Thoracic aorta (tissue), 2 donors: ENCODE measurements at places on chromosomes 2 and 18. TPM values are rescaled to one million over a fixed set of nuclear protein-coding genes. Genes with fewer than 3 reads are reported as not detected.

The TDRD15 gene
- 0.14 TPM for total RNA-seq

The PPP1R1C gene
- not detected for total RNA-seq

The CCDC150 gene
- total RNA-seq: not detected

The MYL1 gene
- not detected for total RNA-seq

The TCF7L1 gene
- total RNA-seq: 8.8 TPM

The CDCA7 gene
- 4.9 TPM for total RNA-seq

The TBR1 gene
- total RNA-seq: not detected

The FAM228A gene
- total RNA-seq: 0.81 TPM

The CCDC85A gene
- 3.7 TPM for total RNA-seq

The LRRFIP1 gene
- 244 TPM for total RNA-seq

DNA sequence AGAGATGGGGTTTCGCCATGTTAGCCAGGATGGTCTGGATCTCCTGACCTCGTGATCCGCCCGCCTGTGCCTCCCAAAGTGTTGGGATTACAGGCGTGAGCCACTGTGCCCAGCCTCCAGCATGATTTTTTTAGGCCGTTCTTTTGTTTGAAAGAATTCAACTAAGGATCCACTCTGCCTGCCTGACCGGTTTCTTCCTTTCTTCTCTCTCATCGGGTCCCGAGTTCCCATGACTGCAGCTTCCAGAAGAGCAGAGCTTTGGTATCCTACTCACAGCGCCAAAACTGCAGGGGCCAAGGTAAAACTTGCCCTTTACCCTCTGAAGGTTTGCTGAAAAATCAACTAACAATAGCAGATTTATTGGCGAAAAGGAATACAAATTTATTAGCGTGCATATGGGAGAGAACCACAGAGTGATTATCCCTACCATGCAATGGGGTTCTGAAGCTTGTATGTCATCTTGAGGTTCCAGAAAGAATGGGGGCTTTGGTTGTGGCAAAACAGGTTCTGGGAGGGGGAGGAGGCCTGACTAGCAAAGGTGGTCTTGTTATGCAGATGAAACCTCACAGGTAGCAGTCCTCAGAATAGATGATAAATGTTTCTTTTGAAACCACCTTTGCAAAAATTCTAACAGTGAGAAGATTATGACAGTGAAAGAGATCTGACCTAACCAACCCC lies 87.0 kb upstream of the MSH6 start:
- no peak overlapping the region for H3K27ac ChIP-seq
- H3K27me3 ChIP-seq: no peaks in the 10 kb centered on the region
- H3K36me3 ChIP-seq: no peaks in the 10 kb centered on the region
- DNase-seq: no peak
- no peaks in the 10 kb centered on the region for H3K4me1 ChIP-seq

- no peaks in the 10 kb centered on the region for H3K27me3 ChIP-seq
- DNase-seq: no peak
- no peak overlapping the region for H3K27ac ChIP-seq
Observed at GRCh38 chr2:111164078-111164477, 43.4 kb downstream of the BCL2L11 start.

- no peak overlapping the region for H3K27ac ChIP-seq
- no peak overlapping the region for H3K4me3 ChIP-seq
- H3K36me3 ChIP-seq: peaks cover 4% of the 10 kb centered on the region
- DNase-seq: no peak
- H3K27me3 ChIP-seq: no peaks in the 10 kb centered on the region
Observed at GRCh38 chr2:171824086-171824485, 70.0 kb downstream of the SLC25A12 start.

GRCh38 chr2:194494401-194494800 lies 1162.6 kb upstream of the SLC39A10 start:
- H3K27ac ChIP-seq: no peak overlapping the region
- H3K4me1 ChIP-seq: no peaks in the 10 kb centered on the region
- DNase-seq: no peak
- no peaks in the 10 kb centered on the region for H3K36me3 ChIP-seq
- H3K27me3 ChIP-seq: no peaks in the 10 kb centered on the region

GRCh38 chr2:71612581-71613402 lies 159.4 kb downstream of the DYSF start:
- H3K36me3 ChIP-seq: no peaks in the 10 kb centered on the region
- peaks cover 29% of the 10 kb centered on the region for H3K4me1 ChIP-seq
- DNase-seq: no peak
- H3K27me3 ChIP-seq: no peaks in the 10 kb centered on the region
- no peak overlapping the region for H3K4me3 ChIP-seq

DNA sequence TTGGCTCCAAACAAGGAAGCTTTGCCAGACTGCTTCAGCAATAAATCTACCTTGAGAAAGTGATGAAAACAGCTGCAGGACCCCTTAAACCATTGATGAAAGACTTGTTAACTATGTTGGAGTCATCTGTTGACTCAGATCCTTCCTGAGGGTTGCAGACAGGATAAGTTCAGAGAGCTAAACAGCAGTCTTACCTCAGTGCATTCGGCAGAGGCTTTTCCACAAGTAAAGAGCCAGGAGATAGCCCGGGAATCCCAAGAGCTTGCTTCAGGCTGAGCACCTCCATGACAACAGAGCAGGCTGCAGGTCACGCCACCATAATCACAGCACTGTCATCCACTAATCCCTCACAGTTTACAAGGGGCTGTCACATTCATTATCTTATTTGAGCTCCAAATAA lies 23.7 kb downstream of the KIAA2012 start:
- H3K4me3 ChIP-seq: no peak overlapping the region
- no peaks in the 10 kb centered on the region for H3K27me3 ChIP-seq
- no peak for DNase-seq
- H3K36me3 ChIP-seq: no peaks in the 10 kb centered on the region
- H3K27ac ChIP-seq: no peak overlapping the region

- no peaks in the 10 kb centered on the region for H3K36me3 ChIP-seq
- H3K27ac ChIP-seq: no peak overlapping the region
- H3K4me1 ChIP-seq: peaks cover 25% of the 10 kb centered on the region
- no peak overlapping the region for H3K4me3 ChIP-seq
- no peak for DNase-seq
Observed at GRCh38 chr2:217033186-217033585, 173.3 kb upstream of the TNP1 start.

- H3K4me3 ChIP-seq: no peak overlapping the region
- H3K36me3 ChIP-seq: no peaks in the 10 kb centered on the region
- H3K4me1 ChIP-seq: no peaks in the 10 kb centered on the region
- no peaks in the 10 kb centered on the region for H3K27me3 ChIP-seq
Observed at GRCh38 chr2:111919365-111919764, 21.0 kb downstream of the MERTK start.

DNA sequence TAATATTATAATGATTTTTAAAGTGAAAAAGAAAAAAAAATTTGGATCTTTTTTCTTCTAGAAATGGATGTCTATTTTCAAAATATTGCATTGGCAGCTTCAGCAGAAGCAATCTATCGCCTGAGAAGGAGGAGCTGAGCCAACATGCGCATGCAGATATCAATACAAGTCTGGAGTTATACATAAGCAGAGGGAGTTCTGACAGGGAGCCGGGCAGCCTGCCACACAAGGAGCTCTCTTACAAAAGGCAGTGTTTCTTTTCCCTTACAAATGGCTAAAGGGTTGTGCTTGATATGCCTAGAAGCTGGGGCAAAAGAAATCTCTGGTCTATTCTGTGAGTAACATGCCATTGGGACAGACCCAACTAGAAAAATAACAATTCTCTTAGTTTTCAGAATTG lies 291.9 kb upstream of the TRIB2 start:
- no peak overlapping the region for H3K27ac ChIP-seq
- H3K27me3 ChIP-seq: no peaks in the 10 kb centered on the region
- no peaks in the 10 kb centered on the region for H3K36me3 ChIP-seq
- no peak for DNase-seq
- H3K4me3 ChIP-seq: no peak overlapping the region

GRCh38 chr2:151358166-151358970 lies 976 bp downstream of the TNFAIP6 start:
- H3K36me3 ChIP-seq: no peaks in the 10 kb centered on the region
- no peak overlapping the region for H3K27ac ChIP-seq
- no peaks in the 10 kb centered on the region for H3K4me1 ChIP-seq
- H3K4me3 ChIP-seq: no peak overlapping the region
- no peaks in the 10 kb centered on the region for H3K27me3 ChIP-seq

DNA sequence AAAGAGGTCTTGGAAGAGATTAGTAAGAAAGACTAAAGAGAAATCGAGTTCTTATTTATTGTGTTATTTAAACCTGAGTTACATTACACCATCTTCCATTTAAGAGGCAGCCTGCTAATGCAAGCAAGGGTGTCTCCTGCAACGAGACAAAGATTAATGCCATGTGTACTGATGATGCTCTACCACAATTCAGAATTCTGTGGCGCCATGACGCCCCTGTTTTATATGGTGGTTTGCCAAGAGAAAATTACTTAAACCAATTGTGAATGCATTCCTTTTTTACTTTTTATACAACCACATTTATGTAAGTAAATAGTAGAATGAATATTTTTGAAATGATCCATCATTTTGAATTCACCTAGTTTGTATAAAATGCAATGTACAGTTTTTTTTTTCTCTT lies 356.1 kb upstream of the ZEB2 start:
- H3K4me3 ChIP-seq: no peak overlapping the region
- H3K4me1 ChIP-seq: peaks cover 13% of the 10 kb centered on the region
- H3K27ac ChIP-seq: no peak overlapping the region
- no peak for DNase-seq
- H3K27me3 ChIP-seq: no peaks in the 10 kb centered on the region
- no peaks in the 10 kb centered on the region for H3K36me3 ChIP-seq

- H3K27me3 ChIP-seq: no peaks in the 10 kb centered on the region
- H3K4me3 ChIP-seq: no peak overlapping the region
- H3K4me1 ChIP-seq: no peaks in the 10 kb centered on the region
- DNase-seq: no peak
- no peak overlapping the region for H3K27ac ChIP-seq
Observed at GRCh38 chr2:166972002-166972401, 83.7 kb downstream of the XIRP2 start.

DNA sequence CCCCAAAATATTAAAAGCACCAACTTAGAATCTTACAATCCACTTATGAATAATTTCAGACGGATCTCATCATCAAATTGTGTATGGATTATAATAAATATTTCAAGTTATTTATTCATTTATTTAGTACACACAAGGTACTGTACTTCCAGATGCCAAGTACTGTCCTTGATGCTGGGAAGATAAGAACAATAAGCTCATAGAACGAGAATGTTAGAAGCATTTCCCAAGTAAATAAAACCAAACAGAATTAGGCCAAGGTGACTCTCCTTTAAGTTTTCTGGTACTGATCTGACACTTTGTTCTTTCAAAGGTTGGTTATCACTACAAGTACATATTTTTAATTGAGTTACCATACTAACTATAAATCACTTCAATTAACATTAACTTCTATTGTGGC lies 416.1 kb upstream of the ETAA1 start:
- no peak overlapping the region for H3K4me3 ChIP-seq
- no peaks in the 10 kb centered on the region for H3K36me3 ChIP-seq
- no peak overlapping the region for H3K27ac ChIP-seq
- H3K4me1 ChIP-seq: no peaks in the 10 kb centered on the region
- no peaks in the 10 kb centered on the region for H3K27me3 ChIP-seq

GRCh38 chr2:182173944-182174622 lies 188.4 kb downstream of the PPP1R1C start:
- no peaks in the 10 kb centered on the region for H3K36me3 ChIP-seq
- H3K4me1 ChIP-seq: no peaks in the 10 kb centered on the region
- H3K27ac ChIP-seq: no peak overlapping the region
- no peak overlapping the region for H3K4me3 ChIP-seq

DNA sequence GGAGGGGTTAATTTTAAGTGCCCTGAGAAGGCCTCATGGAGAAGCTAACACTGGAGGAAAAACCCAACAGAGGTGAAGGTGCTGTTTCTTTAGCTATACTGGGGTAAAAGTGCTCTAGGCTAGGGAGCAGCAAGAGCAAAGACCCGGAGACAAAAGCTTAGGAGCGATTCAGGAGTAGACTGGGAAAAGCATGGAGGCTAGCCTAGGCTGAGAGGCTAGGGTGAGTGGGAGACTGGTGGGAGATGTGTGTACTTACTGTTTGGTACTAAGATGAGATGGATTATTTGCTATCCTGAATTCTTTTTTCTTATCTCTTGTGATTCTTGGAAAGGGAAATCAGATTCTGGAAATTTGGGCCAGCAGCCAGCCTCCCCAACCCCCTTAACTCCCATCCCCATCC lies 2.0 kb downstream of the GIGYF2 start:
- H3K27me3 ChIP-seq: no peaks in the 10 kb centered on the region
- H3K4me1 ChIP-seq: peaks cover 14% of the 10 kb centered on the region
- no peak overlapping the region for H3K27ac ChIP-seq
- DNase-seq: no peak

DNA sequence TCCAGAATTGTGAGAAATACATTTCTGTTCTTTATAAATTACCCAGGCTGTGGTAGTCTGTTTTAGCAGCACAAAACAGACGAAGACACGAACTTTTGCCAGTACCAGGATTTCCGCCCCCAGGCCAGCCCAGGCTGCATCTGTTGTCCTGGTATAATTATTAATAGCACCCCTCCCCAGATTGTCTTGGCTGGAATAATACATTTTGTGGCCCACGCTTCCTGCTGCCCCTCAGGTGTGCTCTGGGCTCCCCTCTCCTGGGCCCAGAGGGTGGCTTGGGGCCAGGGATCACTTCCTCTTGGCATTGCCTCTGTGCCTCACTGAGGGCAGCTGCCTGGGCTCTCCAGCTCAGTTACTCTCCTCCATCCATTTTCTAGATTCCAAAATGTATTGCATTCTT lies 102.1 kb upstream of the HS6ST1 start:
- no peak overlapping the region for H3K27ac ChIP-seq
- H3K4me1 ChIP-seq: peaks cover 39% of the 10 kb centered on the region
- H3K27me3 ChIP-seq: no peaks in the 10 kb centered on the region

DNA sequence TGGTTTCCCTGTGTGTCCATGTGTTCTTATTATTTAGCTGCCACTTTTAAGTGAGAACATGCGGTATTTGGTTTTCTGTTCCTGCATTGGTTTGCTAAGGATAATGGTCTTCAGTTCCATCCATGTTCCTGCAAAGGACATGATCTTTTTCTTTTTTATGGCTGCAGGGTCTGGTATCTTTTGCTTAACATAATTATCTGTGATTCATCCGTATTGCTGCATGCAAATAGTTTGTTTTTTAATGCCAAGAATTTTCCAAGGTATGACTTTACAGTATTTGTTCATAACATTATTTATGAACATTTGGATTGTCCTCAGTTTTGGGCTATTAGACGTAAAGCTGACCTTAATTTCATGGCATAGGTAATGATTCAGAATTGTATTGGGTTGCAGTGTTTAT lies 17.8 kb downstream of the GIGYF2 start:
- no peak for DNase-seq
- H3K27ac ChIP-seq: no peak overlapping the region
- H3K27me3 ChIP-seq: no peaks in the 10 kb centered on the region

- no peaks in the 10 kb centered on the region for H3K4me1 ChIP-seq
Observed at GRCh38 chr2:151577116-151577515, 157.2 kb downstream of the NEB start.

- H3K36me3 ChIP-seq: no peaks in the 10 kb centered on the region
- no peak overlapping the region for H3K4me3 ChIP-seq
- no peaks in the 10 kb centered on the region for H3K4me1 ChIP-seq
- H3K27me3 ChIP-seq: no peaks in the 10 kb centered on the region
- DNase-seq: no peak
Observed at GRCh38 chr2:225598426-225598825, 198.9 kb downstream of the NYAP2 start.

DNA sequence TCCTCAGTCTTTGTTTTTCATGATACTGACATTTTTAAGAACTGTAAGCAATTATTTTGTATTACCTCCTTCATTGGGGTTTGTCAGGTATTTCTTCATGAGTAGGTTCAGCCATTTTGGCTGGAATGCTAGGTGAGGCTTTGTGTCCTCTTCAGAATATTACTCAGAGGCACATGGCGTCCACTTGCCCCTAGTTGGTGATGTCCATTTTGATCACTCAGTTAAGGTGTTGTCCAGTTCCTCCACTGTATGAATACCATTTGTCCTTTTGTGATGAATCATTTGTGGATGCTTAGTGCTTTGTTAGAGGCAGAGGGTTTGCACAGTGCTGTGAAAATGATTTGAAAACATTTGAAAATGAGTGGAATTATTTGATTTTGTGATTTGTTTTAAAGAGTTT lies 4.7 kb downstream of the IL1RL2 start:
- no peaks in the 10 kb centered on the region for H3K36me3 ChIP-seq
- no peak overlapping the region for H3K27ac ChIP-seq
- DNase-seq: no peak
